Activated CD8-positive, alpha-beta T cell treated with anti-CD3 and anti-CD28 coated beads for 36 hours (primary cell): ENCODE measurements at places on chromosomes 1 and 21.

- no peak for DNase-seq
These were observed 194.0 kb downstream of the TOMM20 start for GRCh38 chr1:234934611-234935033.

DNA sequence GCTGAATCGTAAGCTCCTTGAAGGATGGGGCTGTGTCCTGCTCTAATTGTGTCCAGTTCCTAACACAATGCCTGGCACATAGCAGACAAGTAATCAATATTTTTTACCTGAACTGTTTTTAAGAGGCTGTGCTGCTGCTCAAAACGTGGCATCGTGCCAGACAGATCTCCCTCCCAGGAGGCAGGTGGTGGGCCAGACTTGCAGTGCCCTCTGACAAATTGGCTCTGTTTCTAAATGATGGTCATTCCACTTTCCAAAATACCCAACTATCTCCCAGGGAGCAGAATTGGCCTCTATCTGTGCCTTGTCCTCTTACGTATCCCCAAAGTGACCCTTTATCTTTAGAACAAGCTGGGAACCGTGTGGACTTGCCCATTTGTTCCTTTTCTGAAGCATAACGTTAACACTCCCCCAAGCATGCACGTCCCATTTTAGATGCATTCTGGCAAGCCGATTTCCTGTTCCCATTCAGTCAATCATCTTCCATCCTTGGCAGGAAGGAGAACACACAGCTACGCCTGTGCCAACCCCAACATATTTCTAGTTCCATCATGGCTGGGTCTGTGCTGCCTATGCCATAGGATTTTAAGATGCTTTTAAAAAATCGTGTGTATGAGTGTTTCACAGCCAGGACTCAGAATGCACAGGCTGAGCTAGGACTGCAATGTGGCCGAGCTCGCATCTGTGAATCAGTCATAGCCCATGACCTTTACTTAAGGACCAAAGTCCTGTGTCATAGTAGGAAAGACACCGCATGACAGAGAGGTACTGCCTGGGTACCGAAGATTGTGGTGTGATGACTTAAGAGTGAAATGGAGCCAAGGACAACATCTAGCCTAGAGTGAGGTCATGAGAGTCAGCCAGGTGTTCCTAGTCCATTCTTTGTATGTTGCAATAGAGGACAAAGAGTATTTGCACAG is 408.6 kb downstream of the PRDM2 start:
- DNase-seq, result no peak

- peak; percentile 84 for DNase-seq
These were observed 176.9 kb upstream of the LMO4 start for GRCh38 chr1:87151500-87152421.

- DNase-seq, result peak; percentile 60
These were observed 670 bp downstream of the CLSTN1 start for GRCh38 chr1:9822897-9823692.

GRCh38 chr21:38388203-38388602 is 110.1 kb downstream of the ERG start:
- no peak for DNase-seq

- no peak for DNase-seq
These were observed 326.5 kb downstream of the KIF26B start for GRCh38 chr1:245481261-245481660.

GRCh38 chr1:97441966-97442365 is 478.9 kb downstream of the DPYD start:
- DNase-seq, result no peak

- peak; percentile 7 for DNase-seq
These were observed 55.1 kb downstream of the PCBP3 start for GRCh38 chr21:45698493-45699184.

GRCh38 chr1:226279498-226279897 is 29.5 kb downstream of the LIN9 start:
- no peak for DNase-seq

GRCh38 chr1:193458628-193459027 is 272.2 kb upstream of the B3GALT2 start:
- DNase-seq, result peak; percentile 16

DNA sequence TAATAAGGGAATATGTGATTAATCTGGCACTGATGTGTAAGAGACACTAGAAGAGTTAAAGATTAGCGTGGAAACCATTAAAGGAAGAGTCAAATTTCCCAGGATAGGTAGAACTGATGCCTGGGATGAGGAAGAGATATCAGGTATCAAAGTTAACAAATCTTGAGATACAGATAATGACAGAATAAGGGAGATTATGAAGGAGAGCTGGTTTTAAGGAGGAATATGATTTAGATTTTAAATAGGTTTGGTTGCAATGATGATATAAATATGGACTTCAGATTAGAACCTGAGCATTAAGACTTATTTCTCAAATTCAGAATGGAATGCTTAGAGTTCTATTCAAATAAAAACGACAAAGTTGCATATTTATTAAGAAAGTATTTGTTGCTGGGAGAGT is 26.2 kb downstream of the MAGI3 start:
- no peak for DNase-seq

DNA sequence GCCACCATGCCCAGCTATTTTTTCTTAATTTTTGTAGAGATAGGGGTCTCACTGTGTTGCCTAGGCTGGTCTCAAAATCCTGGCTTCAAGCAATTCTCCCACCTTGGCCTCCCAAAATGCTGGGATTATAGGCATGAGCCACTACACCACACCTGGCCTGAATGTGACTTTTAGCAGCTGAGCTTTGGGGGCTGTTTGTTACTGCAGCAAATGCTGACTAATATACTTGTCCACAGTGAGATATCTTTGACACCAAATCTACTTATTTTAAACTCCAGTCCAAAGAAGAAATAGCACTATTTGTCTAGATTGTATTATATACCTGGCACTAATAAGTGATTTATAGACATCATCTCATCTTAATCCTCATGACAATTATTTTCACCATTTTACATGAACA is 30.5 kb downstream of the LRRC52 start:
- no peak for DNase-seq

GRCh38 chr1:164337885-164338284 is 221.1 kb upstream of the PBX1 start:
- no peak for DNase-seq

DNA sequence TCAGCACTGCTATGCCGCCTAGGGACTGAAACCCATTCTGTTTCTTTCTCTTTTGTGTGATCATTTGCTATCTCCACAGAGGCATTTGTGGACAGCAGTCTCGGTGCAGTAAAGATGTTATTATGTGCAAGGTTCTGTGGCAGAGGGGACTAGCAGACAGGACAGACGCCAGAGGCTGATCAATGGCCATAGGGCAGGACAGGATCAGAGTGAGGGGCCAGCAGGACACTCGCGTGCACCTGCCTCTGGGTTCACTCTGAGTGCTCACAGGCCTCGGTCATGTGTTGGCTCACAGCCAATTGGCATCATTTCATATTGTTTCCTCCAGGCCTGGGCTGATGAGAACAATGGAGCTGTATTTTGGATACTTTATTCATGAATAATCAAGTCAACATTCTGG is 212.6 kb downstream of the TGFB2 start:
- no peak for DNase-seq

DNA sequence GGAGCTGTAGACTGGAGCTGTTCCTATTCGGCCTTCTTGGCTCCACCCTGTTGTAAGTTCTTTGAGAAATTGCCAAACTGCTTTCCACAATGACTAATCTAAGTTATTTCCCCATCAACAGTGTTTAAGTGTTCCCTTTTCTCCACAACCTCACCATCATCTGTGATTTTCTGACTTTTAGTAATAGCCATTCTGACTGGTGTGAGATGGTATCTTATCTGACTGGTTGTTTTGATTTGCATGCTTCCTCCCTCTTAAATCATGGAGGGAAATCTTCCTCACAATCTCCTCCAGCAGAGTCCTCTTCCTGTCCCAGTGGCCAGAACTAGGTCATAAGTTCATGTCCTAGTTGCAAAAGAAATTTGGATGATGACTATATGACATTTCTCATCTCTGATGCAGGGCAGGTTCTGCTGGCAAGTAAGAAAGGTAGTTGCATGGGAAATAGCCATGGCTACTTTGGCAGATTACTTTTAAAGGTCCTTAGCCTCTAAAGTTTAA is 294.0 kb downstream of the LRRC40 start:
- no peak for DNase-seq

DNA sequence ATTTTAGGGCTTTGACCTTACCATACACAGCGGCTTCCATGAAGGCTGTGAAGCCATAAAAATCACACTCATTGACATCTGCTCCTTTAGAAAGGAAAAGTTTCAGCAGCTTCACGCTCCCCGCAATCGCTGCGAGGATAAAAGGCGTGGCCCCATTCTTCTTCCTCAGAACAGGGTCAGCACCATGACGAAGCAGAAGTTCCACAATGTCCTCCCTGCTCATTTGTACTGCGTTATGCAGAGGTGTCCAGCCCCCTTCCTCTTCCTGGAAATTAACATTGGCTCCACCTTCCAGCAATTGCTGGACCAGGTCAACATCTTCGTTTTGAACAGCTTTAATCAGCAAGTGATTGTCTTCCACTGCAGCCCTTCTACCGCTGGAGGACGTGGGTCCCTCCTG is 2.7 kb downstream of the RNASEL start:
- no peak for DNase-seq

DNA sequence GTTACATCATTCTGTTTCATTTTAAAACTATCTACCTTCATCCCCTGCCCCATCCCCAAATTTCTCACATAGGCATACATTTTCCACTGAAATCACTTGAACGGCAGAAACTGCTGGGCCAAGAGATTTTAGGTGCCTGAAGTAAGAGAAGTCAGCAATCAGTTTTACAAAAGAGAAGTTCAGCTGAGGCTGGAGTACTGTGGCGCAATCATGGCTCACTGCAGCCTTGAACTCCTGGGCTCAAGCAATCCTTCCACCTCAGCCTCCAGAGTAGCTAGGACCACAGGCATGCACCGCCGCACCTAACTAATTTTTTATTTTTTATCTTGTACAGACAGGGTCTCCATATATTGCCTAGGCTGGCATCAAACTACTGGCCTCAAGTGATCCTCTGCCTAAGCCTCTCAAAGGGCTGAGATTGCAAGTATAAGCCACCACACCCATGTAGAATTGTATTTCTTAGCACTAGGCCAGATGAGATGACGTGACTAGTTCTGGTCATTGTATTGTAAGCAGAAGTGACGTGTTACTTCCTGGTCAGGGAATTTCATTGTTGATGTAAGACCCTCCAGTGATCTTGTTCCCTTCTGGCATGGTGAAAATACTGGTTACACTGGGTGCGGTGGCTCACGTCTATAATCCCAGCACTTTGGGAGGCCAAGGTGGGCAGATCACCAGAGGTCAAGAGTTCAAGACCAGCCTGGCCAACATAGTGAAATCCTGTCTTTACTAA is 7.1 kb downstream of the BECN2 start:
- DNase-seq, result no peak
